NAMALWA (cell line): ENCODE measurements at places on chromosomes 1 and 21.

GRCh38 chr1:21068937-21069336 is 107.8 kb downstream of the EIF4G3 start:
- no peak for DNase-seq

DNA sequence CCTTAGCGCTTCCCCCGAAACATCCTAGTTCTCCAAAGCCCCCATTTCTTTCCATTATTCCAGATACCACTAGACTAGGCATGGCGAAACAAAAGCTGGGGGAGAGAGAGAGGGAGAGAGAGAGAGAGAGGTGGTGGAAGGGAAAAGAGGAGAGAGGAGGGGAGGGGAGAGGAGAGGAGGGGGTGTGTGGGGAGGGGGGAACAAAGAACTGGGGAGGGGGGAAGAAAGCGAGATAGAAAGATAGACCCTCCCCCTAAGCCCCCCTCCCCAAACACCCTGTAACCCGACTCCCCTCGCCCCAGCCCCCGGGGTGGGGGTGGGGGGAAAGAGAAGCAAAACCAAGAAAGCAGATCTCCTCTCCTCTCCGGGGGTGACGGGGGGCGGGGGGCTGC is 352 bp downstream of the MEX3A start:
- no peak for DNase-seq

- DNase-seq, result no peak
Observed at GRCh38 chr1:198391393-198392020, 149.0 kb downstream of the ATP6V1G3 start.

DNA sequence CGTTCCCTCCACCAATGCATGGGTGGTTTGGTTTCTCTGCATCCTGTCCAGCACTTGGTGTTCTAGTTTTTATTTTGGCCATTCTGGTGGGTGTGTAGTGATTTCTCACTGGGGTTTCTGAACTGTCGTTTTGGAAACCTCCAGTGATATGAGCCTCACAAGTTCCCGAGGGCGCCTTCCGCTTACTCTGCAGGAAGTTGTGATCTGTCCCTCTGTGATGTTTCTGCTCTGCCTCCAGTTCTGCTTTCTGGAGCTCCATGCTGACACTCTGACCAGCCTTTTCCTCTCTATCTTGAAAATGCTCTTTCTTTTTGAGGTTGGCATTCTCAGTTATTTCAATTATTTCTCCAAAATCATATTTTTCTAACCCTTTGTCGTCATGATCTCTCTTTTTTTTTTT is 111.6 kb downstream of the PLD5 start:
- DNase-seq, result no peak

DNA sequence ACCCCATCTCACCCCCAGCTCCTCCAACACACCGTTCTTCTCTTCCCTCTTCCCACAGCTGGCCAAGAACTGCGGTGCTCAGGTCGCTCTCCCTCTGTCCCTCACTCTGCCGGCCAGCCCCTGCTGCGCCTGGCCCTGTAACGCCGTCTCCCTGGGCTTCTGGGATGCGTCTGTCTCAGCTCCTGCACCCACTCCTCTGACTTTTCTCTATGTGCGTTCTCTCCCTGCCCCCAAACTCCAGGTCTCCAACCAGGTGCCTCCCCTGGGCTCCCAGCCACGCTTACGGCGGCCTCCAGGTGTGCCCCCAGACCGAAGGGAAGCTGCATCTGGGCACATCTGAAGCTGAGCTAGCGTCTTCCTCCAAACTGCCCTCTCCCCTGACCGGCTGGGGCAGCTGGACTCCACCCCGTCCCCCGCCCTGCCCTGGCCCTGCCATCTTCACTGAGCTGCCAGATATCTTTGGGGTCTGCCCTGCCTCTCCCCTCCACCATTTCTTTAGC is 2.6 kb downstream of the KRTAP10-12 start:
- DNase-seq, result no peak

GRCh38 chr1:197467881-197468280 is 199.8 kb downstream of the CRB1 start:
- DNase-seq, result no peak

- no peak for DNase-seq
Observed at GRCh38 chr1:119911775-119912174, 15.5 kb upstream of the ADAM30 start.

DNA sequence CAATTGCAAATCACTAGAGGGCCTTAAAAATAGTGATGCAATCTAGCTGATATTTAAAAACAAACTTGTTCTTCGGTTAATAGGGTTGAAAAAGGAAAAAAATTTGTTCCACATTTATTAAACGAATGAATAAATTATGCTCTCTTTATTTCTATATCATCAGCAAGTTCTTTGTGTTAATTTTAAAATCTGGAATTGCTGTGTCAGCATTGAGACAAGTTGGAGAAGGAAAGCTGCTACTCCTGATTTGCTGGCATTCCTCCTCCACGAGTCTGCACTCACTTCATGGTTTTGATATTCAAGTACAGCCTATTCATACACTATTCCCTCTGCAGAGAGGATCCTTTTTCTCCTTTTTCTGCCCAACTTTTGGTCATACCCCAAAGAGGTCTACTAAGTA is 117.6 kb downstream of the MRPL39 start:
- no peak for DNase-seq

GRCh38 chr1:113217447-113218208 is 144.6 kb downstream of the LRIG2 start:
- no peak for DNase-seq

DNA sequence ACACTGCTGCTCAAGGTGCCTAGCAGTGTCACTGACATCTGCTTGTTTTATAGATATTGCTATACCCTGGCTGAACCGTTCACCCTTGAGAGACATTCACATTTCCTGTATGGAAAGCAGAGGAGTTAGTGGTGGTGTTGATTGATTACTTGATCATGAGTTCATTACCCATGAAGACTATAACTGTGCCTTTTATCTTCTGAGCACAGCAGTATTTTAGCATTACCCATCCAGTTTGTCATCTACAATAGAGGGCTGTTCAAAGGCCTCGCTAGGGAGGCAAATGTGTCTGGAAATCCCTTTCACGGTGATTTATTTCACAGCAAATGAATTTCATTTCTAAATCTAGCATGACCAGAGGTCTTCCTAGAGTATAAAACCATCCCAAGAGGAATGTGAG is 160.0 kb downstream of the DNM3 start:
- no peak for DNase-seq

GRCh38 chr1:29984862-29985605 is 738.4 kb downstream of the MATN1 start:
- DNase-seq, result no peak

GRCh38 chr1:208747979-208748378 is 503.8 kb upstream of the PLXNA2 start:
- no peak for DNase-seq

- no peak for DNase-seq
Observed at GRCh38 chr1:209648931-209649776, 3.1 kb downstream of the LAMB3 start.

- no peak for DNase-seq
Observed at GRCh38 chr1:85579622-85580021, 939 bp upstream of the CCN1 start.

GRCh38 chr1:101185421-101185820 is 51.4 kb upstream of the S1PR1 start:
- no peak for DNase-seq

GRCh38 chr1:65321879-65322278 is 12.5 kb downstream of the DNAJC6 start:
- no peak for DNase-seq

GRCh38 chr1:246450611-246451251 is 56.3 kb downstream of the SMYD3 start:
- peak; percentile 54 for DNase-seq

GRCh38 chr1:156860113-156860627 is 495 bp upstream of the NTRK1 start:
- DNase-seq, result peak; percentile 81

DNA sequence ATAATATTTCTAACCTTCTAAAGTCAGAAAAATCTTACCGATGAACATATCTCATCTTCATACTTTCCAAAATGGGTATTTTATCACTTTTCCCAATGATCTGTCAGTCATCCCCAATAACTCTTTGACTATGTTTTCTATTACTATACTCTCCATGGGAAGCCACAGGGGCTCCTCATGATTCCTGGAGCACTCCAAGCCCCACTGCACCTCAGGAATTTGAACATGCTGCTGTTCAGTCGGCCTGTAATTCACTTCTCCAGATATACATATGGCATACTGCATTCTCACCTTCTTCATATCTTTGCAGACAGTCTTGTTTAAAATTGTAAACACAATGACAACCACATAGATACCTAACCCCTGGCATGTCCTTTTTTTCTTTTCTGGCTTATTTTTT is 333.0 kb downstream of the BRINP3 start:
- DNase-seq, result no peak

GRCh38 chr1:119593805-119594204 is 54.3 kb downstream of the ZNF697 start:
- DNase-seq, result no peak

DNA sequence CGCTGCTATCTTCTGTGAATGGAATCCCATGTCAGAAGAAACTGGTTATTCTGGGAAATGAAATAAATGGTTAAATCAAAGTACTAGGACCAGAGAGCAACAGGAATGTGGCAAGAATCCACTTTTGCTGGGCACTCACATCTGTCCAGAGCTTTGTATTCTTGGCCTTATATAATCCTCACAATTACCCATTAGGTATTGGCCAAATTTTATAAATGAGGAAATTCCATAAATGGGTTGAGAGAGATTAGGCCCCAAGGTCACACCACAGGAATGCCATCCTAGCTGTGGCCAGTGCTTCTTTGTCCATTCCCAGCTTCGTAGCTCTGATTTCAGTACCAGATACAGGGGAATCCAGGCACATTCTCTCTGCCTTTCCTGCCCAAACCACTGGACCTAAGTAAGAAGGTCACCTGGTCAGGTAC is 76.1 kb upstream of the HOOK1 start:
- no peak for DNase-seq

DNA sequence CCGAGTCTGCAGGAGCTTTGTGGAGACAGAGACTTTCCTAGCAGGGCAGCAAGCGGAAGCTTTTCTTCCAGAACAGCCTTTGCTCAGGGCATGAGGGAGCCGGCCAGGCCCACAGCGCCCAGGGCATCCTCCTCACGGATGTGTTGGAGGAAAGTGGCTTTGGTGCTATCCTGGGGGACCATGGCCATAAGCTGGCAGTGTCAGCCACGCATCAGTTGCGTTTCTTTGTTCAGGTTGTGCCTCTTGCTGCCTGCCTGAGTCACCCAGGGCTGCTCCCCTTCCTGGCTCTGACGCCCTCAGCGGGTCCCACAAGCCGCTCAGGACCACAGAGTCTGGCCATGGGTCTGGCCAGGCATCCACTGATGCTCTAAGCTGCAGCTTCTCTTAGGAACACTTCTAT is 39.6 kb upstream of the PRSS38 start:
- no peak for DNase-seq

DNA sequence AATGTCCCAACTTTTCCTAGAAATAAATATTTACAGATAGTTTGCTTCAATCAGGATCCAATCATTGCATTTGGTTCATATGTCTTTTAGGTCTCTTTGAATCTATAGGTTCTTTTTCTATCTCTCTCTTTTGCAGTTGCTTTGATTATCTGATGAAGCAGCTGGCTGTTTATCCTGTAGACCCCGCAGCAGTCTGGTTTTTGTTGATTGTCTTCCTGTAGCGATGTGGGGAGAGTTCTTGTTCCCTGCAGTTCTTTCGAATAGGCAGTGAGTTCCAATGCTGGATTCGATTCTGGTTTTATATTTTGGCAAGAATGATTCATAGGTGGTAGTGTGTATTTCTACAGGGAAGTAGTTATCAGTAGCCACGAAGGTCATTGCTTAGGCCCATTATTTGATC is 7.4 kb upstream of the MIXL1 start:
- DNase-seq, result no peak

GRCh38 chr1:67652800-67653199 is 32.2 kb upstream of the GADD45A start:
- DNase-seq, result no peak

DNA sequence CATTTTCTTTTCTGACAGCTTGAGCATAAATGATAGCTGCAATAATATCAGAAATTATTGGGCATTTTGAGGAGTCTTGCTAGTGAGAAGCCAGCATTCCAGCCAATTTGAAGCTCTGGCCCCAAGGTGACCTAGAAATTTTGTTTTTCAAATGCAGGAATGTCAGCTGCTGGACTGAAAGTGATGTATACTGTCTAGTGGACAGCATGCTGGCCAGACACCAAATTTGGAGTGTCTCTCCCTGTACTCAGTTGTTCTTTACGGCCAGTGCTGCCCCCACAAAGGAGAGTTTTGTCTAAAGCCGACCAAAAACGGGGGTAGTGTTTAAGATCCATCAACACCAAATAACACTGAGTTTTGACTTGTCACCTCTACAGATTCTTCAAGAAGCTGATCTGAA is 5.2 kb downstream of the RGS7 start:
- DNase-seq, result no peak
